Kidney epithelial cell (primary cell): ENCODE measurements at places on chromosomes 2 and 18.

DNA sequence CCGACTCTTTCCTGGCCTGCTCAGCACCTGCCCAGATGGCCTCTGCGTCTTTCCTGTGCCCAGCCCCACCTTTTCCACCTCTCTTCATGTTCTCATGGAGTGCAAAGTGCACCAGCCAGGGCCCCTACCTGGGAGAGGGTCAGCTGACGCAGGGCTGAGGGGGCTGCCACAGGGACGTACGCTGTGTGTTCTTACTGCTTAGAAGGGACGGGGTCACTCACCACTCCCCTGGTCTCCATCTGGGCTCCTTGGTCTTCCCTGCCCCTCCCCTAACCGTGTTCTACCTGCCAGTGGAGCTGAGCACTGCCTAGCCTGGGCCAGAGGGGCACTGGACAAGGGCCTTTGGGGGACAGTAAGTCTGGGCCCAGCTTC, 8.6 kb downstream of the ERFE start:
- DNase-seq = no peak

- DNase-seq = no peak
Observed at GRCh38 chr2:188720811-188721605, 253.2 kb upstream of the COL3A1 start.

GRCh38 chr2:232876978-232877441, 6.9 kb downstream of the SNORC start:
- DNase-seq = no peak

DNA sequence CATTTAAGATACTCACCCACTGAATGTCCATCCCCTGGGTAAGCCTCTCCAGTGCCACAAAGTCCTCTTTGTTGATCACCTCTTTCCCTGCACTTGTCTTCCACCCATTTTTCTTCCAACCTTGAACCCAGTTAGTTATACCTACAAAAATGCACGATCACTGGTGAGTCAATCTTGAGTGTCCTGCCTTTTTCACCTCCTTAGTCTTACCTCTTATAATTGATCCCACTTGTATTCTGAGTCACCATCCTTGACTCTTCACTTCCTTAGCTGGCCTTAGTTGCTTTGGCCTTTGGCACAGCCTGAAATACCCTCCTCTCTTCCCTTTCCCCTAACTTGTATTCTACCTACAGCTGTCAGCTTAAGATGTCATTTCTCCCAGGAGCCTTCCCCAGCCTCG, 10.2 kb downstream of the RNASEH1 start:
- no peak for DNase-seq

DNA sequence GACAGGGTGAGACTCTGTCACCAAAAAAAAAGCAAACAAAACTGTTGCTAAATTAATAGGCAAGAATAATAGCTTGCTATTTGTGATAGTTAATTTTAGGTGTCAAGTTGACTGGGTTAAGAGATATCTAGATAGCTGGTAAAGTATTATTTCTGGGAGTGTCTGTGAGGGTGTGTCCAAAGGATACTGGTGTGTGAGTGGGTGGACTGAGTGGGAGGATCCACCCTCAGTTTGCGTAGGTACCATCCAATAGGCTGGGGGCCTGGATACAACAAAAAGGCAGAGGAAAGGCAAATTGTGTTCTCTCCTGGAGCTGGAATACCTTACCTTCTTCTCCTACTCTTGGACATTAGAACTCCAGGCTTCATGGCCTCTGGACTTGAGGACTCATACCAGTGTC, 15.0 kb downstream of the DUSP11 start:
- no peak for DNase-seq

DNA sequence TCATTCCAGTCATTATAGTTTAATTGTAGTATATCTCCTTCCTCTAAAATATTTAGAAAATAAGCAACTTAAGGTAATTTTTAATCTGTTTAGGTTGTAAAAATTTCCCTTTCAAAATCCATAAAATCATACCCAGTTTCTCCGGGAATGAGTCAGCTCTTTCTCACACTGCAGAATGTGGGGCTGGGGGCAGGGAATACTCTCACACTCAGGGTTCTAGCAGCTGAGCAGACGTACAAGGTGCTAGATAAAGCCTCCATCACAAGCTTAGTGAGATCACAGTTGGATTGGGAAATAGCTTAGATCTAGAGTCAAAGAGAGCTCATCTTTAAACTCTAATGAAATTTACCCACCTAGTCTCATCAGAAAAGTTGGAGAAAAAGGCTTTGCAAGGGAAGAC, 79.9 kb upstream of the FAM237A start:
- DNase-seq = no peak

GRCh38 chr2:237150831-237151375, 65.2 kb downstream of the COPS8 start:
- no peak for DNase-seq
